Neural progenitor cell (in vitro differentiated cells): ENCODE measurements at places on chromosomes 2 and 18.

- no peak for DNase-seq
These were observed 100.6 kb upstream of the ST3GAL5 start for GRCh38 chr2:85989288-85989865.

- no peak for DNase-seq
These were observed 121.8 kb upstream of the SMAD7 start for GRCh38 chr18:49072524-49072934.

DNA sequence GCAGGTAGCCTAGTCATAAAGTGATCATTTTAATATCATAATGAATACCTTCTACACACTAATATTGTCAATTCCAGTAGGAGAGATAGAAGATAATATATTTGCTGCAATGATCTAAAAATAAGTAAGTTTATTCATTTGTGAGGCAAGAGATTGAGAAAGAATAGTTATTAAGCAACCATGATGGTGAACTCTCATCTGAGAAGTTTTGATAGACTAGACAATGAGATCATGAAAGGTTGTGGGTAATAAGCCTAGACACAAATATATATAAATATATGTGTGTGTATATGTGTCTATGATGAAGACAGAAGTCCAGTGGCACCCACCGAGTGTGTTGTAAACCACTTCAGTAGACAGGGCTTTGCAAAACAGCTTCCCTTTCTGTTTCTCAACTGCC lies 181.0 kb upstream of the CHST9 start:
- no peak for DNase-seq

- no peak for DNase-seq
These were observed 152.8 kb downstream of the DSEL start for GRCh38 chr18:67363694-67364093.

GRCh38 chr2:138201286-138201685 lies 237.0 kb downstream of the HNMT start:
- no peak for DNase-seq
